ENCODE measurements at places on chromosomes 7 and 10.

DNA sequence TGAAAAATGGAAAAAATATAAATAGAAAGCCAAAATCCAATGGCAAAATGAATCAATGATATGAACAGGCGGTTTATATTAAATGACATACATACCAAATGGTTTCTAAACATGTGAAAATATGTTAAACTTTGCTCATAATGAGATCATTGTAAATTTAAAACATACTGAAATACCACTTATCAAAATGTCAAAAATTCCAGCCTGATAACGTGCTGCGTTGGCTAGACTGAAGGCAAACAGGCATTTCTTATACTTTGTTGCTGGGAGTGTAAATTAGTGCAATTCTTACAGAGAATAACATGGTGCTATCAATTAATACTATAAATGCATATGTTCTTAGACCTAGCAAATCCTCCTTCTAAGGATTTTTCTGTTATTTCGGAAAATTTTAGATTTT, 225.8 kb upstream of the FAM3C start:
- DNase-seq = no peak

GRCh38 chr7:24911213-24911603, 68.8 kb downstream of the OSBPL3 start:
- DNase-seq = no peak

- no peak for DNase-seq
These were observed 81.3 kb downstream of the GRID1 start for GRCh38 chr10:86285136-86285790.

- no peak for DNase-seq
These were observed 598.1 kb downstream of the SH2D4B start for GRCh38 chr10:81135851-81136250.

GRCh38 chr10:132888898-132889490, 53.4 kb downstream of the CFAP46 start:
- DNase-seq = no peak

- DNase-seq = no peak
These were observed at the start of gene TMEM139 for GRCh38 chr7:143284591-143285469. TMEM139 (plus strand) TSS chr7:143284958; CDS start chr7:143285958, 1,000 bp downstream.

DNA sequence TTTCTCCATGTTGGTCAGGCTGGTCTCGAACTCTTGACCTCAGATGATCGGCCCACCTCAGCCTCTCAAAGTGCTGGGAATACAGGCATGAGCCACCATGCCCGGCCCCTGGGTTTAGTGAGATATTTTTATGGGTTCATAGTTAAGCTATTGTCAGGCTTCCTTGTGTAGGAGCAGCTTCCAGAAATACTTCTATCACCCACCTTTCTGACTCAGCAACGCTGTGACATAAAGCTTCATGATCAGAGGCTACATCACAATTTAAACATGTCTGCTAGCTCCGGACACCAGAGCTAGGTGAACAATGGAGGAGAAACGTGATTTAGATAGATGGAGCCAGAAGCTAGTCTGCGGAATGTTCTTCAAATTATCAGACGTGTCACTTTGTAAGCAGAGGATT, 295.8 kb upstream of the LYZL1 start:
- no peak for DNase-seq

- DNase-seq = no peak
These were observed 503 bp downstream of the CROT start for GRCh38 chr7:87345962-87346371.

DNA sequence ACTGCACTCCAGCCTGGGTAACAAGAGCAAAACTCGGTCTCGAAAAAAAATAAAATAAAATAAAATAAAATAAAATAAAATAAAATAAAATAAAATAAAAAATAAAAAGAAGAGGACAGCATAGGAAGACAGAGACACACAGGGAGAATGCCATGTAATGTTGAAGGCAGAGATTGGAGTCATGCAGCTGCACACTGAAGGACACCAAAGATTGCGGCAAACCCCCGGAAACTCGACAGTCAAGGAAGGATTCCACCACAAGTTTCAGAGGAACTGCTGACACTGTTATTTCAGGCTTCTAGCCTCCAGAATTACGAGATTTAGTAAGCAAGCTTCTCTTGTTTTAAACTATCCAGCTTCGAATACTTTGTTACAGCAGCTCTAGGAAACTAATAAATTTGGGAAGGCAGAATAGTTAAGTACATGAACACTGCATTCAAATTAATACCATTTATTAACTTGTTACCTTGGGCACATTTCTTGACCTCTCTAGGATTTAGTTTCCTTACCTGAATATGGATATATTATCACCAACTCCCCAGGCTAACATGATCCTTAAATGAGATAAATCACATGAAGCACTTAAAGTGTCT, 9.5 kb downstream of the CPED1 start:
- DNase-seq = no peak

DNA sequence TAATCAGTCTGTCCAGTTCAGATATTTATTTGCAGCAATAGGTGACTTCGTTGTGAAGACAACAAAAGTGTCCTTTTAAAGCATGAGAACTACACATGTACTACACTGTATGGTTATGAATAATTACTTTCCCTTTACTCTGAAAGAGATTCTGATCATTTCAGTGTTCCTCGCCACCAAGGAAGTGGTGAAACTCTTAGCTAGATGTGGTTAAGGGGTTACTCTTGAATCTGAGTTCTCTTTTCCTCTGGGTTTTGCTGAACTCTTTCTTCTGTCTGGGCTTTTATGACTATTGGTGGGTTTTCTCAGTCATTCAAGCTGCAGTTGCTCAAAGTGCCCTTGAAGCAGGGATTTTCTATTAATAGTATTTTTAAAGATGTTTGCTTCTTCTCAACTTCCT, 127.9 kb upstream of the SEM1 start:
- no peak for DNase-seq

- no peak for DNase-seq
These were observed 16.5 kb downstream of the CD36 start for GRCh38 chr7:80654887-80655340.

GRCh38 chr7:101557421-101557820, 71.7 kb downstream of the MYL10 start:
- no peak for DNase-seq

GRCh38 chr7:78399033-78399769, 600.6 kb downstream of the PHTF2 start:
- DNase-seq = no peak

GRCh38 chr10:79092292-79092896, 23.6 kb downstream of the ZMIZ1 start:
- no peak for DNase-seq

- no peak for DNase-seq
These were observed 105.8 kb downstream of the GPR158 start for GRCh38 chr10:25280573-25280972.

DNA sequence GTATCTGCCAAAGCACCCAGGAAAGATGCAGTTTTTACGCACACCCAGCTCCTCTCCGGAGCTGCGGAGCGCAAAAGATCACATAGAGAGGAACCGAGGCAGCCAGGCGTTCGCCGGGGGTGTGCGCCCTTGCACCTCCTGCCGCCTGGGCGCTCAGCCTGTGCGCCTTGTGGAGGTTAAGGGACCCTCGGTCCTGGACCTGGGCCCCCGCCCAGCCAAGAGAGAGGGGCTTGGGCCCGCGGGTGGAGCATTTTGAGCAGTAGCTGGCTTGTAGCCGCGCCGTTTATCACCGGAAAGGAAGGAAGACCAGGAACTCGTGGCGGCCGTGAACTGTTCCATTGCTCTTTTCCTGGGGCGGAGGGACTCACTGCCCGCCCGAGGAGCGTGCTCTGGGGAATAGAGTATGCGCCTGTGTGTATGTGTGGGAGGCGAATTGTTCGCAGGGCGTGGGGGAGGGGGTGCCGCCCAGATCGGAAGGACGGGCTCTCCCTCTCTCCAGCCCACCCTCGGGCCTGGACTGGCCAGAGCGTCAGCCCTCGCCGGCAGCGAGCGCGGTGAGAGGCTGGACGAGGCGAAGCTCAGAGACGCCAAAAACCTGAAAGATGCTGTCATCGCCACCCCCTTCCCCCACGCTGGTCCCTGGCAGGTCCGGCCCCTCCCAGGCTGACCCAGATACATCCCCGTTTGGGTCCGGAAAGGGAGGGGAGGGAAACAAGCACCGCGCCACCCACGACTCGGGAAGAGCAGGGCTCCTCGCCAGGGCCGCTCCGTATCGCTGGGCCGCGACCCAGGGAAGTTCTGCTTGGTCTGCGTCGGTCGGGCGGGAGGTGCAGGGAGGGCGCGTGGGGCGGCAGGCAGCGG, 1.2 kb upstream of the WNT2 start:
- no peak for DNase-seq

- no peak for DNase-seq
These were observed 3.0 kb downstream of the ZNF488 start for GRCh38 chr10:47381103-47381395.

- DNase-seq = no peak
These were observed 365 bp downstream of the YME1L1 start for GRCh38 chr10:27153845-27154193.

DNA sequence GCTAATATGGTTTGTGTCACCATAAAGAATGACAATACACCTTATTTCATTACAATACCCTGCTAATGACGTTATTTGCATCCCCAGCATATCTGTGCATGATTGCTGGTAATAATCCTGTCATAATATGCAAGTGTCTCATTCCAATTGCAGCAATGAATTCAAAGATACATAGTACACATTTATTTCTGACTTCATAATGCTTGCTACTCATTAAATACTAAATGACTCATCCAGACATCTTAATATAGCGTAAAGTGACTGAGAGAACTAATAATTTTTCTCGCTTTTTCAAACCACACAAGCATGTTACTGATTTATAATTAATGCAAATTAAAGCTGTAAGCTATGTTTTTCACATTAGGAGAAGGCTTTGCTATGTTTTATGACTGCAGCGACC, 234.7 kb upstream of the MDFIC start:
- DNase-seq = no peak

DNA sequence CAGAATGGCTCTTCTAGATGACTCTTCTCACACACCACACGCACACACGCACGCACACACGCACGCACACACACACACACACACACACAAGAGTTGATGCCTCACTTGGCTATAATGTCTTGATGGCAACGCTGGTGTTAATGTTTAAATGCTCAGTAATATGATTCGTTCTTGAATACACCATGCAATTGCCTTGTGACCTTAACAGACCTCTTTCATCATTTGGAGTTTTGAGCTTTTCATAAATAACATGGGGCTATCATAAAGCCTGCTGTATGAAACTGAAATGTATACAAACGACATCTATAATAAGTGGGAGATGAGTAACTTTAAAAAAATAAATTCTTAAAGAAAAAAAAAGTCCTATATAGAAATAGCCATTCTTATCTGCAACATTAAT, 8.2 kb downstream of the JCAD start:
- no peak for DNase-seq

Data from activated T-cell treated with anti-CD3 and anti-CD28 coated beads for 1 hour (primary cell).